ENCODE measurements at places on chromosomes 2 and 18.

GRCh38 chr2:149160701-149161217 lies 122.3 kb downstream of the LYPD6B start:
- DNase-seq, result no peak

- DNase-seq, result no peak
Measured at GRCh38 chr18:9520666-9521065, 45.4 kb downstream of the RALBP1 start.

GRCh38 chr2:128520340-128520739 lies 201.7 kb upstream of the HS6ST1 start:
- DNase-seq, result no peak

DNA sequence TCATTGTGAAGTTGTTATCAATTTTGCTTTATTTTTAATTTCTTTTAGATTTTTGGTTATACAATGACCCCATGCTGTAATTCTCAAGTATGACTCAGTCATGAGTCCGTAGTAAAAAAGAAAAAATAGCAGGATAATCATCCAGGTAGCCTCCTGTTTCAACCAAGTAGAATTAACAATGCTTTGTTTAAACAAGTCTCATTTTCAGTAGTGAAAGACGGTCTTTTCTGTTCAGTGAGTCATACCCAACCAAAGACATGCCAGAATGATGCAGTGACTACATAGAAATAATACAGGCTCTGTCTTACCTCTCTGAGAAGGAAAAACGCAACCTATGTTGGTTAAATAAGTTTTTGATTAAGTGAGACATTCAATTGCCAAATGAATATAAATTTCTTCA lies 67.8 kb upstream of the DSC1 start:
- no peak for DNase-seq

GRCh38 chr2:149422337-149422990 lies 92.1 kb downstream of the LYPD6 start:
- DNase-seq, result no peak

DNA sequence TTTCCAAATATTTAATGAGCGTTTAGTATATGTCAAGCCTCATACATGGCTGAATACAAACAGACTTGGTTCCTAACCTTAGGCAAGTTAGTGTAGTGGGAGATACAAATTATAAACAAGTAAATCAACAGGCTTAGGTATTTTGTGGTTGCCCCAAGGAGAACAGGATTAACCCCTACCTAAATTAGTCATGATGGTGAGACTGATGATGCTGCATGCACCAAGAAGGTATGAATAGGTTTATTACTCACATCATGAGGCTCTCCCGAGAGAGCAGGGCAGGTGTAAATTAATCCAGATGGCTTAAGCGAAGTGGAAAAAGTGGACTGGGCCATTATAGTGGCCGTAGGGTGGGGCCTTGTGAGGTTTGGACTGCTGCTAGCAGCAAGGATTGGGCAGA lies 118.1 kb upstream of the GCFC2 start:
- DNase-seq, result no peak

GRCh38 chr2:167264380-167264779 lies 376.1 kb downstream of the XIRP2 start:
- no peak for DNase-seq
